ENCODE measurements at places on chromosomes 5 and 9.

DNA sequence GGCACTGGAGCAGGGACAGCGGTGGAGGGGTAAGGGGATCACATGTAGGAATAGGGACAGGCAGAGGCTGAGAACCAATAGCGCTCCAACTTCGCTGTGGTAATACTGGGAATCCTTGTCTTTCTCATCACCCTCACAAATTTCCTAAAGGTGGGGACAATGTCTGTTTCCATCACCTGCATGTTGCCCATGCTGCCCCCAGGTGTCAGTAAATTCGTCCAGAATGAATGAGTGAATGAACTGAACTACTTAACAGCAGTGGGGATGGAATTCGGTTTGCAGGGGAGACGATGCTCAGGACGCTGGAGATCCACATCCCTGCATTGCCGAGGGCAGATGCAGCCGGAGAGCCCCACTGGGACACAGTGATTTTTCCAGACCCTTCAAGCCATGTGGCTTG, 129.9 kb downstream of the PDZD2 start:
- no peak for DNase-seq

- no peak for DNase-seq
These were observed 125.3 kb upstream of the SLC25A48 start for GRCh38 chr5:135709208-135709575.

- DNase-seq: no peak
These were observed 52.4 kb upstream of the LIFR start for GRCh38 chr5:38608874-38609273.

DNA sequence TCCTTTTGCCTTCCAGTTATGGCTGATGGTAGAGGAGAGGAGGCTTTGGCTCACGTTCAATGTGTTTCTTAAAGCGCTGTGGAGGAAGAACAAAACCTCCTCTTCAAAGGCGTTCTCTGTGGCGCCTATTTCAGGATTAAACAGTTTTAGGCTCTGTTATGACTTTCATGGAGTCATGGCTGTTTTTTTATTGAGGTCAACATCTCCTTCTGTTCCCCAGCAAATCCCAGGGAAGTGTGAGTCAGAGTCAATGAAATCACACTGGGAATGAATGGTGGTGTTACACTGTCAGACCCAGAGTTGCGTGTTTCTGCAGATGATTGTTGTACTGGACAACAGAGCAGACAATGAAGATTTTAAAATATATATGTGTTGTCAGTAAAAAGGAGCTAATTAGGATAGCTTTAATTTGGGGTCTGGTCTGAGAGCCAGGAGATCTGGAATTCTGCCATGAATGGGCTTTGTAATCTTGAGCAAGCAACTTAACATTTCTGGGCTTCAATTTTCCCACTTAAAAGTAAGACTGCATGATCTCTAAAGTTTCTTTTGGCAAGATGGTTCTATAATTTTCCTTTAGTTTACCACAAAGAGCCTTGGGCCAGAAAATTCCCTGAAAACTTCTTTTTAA, 240.7 kb downstream of the CSNK1G3 start:
- DNase-seq: peak; percentile 37

DNA sequence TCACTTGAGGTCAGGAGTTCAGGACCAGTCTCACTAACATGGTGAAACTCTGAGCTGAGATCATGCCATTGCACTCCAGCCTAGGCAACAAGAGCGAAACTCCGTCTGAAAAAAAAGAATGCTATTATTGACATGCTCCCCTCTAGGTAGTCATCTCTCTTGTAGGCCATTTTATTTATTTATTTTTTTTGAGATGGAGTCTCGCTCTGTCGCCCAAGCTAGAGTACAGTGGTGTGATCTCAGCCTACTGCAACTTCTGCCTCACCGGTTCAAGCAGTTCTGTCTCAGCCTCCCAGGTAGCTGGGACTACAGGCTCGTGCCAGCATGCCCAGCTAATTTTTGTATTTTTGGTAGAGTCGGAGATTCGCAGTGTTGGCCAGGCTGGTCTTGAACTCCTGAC, 20.6 kb upstream of the NIM1K start:
- DNase-seq: no peak

GRCh38 chr5:59943452-59944113, 50.1 kb upstream of the PDE4D start:
- no peak for DNase-seq

DNA sequence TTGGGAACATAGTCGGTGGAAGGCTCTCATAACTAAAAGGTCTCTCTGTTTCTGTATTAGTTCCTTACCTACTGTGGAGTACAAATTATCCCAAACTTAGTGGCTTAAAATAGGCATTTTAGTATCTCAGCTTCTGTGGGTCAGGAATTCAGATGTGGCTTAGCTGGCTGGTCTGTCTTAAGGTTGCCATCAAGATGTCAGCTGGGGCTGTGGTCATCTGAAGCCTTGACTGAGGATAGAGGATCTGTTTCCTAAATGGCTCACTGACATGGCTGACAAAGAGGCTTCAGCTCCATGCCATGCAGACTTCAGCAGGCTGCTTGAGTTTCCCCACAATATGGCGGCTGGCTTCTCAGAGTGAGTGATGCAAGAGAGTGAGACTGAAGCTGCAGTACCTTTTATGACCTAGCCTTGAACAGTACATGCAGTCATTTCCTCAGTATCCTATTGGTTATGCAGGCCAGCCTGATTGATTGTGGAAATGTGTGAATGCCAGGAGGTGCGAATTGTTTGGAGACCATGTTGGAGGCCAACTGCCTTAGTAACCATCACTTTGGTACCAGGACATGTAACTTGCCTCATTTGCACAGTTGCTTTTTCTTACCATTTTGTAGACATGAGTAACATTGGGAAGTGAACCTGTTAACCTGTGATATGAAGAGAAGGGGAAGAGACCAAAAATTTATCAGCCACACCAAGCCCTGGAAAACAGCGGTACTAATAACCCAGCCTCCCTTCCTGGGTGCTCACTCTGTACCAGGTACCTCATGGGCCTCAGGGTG, 152.8 kb upstream of the IER5L start:
- no peak for DNase-seq
